Coronary artery (tissue), 2 donors: ENCODE measurements at places on chromosomes 12 and 14.

DNA sequence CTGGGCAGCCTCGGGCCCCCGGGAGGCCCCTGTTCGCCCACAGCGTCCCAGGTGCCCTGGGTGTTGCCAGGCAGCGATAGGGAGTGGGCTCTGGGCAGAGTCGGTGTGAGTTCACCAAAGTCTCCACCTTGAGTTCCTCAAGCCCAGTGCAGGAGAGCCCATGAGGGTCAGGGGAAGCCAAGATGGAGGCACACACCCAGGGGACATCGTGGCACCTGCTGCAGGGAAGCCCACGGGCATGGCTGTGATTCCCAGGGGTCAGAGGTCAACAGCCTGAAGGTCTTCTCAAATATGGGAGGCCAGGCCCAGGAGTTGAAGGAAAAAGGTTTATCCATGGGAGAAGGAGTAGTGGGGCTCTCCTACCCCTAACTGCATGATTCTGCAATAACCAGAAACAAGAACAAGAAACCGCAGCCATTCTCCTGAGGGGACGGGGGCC lies 148.8 kb downstream of the ADGRD1 start:
- peak; percentile 55 for DNase-seq

- peak; percentile 72 for DNase-seq
Observed at GRCh38 chr14:101365329-101366158, 195.8 kb upstream of the DIO3 start.

DNA sequence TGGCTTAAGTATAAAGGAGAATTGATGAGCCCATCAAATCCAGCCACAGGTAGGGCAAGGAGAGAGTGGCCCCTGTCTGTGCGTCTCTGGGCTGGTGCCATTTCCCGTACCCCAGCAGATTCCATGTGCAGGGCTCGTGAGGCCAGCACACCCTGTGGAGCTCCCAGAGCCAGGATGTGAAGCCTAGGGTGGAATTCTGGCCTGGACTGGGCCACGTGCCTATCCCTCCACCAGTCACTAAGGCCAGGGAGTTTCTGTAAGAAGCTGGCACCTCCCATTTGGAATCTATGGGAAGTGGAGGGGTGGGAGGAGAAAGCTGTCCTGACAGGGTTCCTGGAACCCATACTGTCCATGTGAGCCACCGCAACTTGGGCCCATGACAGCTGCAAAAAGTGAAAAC lies 148.5 kb downstream of the FOXN3 start:
- DNase-seq: peak; percentile 63

DNA sequence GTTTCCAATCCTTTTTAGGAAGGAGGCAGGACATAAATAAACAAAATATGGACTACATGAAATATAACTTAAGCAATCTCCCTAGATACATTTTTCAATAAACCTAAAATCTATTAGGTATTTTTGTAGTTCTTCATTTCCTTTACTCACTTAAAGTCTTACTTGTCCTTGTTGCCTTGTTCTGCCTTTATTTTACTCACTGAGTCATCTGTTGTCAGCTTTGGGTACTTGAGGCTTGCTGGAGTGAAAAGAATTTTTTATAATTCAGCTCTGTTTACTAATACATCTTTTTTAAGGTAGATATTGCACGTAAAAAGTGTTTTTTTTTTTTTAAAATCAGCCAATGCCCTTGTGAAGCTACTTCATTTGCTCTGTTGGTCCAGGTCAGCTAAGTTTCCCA lies 216.2 kb downstream of the PELI2 start:
- no peak for DNase-seq

GRCh38 chr12:574475-575128 lies 88.6 kb downstream of the NINJ2 start:
- DNase-seq: no peak

DNA sequence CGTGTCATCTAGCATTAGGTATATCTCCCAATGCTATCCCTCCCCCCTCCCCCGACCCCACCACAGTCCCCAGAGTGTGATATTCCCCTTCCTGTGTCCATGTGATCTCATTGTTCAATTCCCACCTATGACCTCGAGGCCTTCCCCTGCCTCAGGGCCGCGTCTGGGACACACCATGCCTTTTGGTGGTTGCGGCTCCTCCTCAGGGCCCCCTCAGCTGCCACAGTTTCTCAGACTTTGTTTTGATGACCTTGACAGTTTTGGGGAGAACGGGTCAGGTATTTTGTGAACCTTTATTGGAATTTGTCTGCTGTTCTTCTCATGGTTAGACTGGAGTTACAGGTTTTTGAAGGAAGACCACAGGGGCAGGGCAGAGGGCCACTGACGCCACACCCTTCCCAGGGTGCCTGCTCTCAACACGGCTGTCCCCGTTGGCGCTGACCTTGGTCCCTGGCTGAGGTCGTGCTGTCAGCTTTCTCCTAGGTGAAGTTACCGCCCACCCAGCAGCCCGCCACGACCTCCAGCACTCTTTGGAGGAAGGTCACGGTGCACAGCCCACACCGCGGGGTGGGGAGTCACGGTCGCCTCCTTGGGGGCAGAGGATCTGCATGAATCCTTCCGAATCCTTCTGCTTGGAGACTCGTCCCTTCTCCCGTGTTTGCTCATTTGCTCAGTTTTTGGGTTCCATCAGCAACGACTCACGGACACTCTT lies 130.5 kb downstream of the KIF26A start:
- DNase-seq: peak; percentile 63

DNA sequence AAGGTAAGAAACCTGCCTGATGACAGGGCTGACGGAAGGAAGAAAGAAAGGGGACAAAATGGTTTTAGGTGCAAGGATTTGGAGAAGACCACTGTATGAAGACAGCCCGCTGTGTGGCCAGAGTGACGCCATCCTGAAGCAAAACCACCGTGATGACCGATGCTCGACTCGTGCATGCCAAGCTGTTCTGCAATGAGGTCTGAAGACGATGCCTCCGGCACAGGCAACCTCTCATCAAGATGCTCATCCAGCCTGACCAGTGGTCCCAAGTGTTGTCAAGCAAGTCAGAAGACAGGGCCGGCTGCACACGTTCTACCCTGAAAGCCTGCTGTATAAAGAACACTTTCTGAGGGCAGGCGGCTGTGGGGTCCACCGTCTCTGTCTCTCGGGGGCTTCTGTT lies 34.8 kb downstream of the STX2 start:
- peak; percentile 54 for DNase-seq

DNA sequence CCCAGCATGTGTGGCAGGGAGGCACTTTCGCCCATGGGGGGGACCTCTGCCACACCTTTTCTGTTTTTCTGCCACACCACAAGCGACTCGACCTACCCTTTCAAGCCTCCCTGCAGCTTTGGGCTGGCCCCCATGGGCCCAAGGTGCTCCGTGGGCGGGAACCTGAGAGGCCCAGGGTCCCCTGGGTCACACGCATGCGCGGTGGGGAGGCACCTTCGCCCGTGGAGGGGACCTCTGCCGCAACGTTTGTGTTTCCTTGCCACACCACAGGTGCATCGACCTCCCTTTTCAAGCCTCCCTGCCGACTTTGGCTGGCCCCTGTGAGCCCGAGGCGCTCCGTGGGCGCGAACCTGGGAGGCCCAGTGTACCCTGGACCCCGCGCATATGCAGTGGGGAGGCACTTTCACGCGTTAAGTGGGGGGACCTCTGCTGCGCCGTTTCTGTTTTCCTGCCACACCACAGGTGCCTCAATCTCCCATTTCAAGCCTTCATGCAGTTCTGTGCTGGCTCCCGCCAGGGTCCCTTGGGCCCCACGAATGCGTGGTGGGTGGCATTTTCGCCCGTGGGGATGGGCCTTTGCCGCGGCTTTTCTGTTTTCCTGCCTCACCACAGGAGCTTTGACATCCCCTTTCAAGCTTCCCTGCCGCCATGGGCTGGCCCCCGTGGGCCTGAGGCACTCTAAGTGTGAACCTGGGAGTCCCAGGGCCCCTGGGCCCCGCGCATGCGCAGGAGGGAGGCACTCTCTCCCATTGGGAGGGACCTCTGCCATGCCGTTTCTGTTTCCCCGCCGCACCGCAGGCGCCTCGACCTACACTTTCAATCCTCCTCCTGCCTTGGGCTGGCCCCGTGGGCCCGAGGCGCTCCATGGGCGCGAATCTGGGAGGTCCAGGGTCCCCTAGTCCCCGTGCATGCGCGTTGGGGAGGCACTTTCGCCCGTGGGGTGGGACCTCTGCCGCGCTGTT lies 332.2 kb downstream of the ALG10 start:
- no peak for DNase-seq

DNA sequence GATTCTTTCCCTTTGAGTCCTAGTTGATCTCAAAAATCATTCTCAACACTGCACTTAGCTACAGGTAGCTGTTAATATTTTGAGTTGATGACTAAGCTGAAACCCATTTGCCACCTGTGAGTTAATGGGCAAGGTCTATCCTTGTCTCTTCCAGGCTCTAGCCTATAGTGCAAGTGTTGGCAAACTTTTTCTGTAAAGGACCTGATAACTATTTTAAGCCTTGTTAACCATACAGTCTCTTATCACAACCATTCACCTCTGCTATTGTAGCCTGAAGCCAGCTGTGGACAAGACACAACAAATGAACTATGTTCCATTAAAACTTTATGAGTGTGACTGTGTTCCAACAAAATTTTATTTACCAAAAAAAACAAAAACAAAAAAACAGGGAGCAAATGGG lies 19.4 kb downstream of the RAP1B start:
- no peak for DNase-seq

DNA sequence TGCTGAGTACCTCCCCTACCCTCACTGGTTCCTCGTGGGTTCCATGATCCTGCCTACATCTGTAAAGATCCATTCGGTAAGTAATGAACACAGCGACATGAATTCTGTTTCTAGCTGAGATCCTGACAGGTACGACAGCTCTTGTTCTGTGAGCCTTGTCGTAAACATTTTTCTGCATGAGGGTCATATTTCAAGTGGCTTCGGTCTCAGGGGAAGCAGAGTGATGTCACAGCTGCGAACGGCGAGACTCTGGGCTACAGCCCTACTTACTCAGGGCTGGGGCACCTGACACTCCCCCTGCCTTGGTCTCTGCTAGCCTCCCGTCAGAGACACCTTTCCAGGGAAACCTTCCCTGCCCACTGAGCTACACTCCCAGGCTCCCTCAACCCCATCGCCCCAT lies 85.8 kb downstream of the RBM19 start:
- no peak for DNase-seq

DNA sequence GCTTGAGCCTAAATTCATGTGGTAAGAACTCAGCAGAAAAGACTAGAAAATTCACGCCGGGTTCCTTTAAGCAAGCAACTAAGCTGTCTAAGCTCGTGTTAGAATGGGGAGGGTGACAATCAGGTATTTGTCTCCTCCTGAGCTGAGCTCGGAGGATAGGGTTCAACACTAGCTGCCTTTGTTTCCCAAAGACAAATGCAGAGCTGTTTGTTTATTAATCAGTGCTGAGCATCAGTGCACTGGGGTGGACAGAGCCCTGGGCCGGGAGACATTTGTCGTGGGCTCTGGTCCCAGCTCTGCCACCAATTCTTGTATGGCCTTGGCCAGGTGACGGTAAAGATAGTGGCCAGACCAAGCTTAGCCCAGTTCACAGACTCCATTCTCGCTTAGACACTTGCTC lies 43.7 kb downstream of the DEGS2 start:
- DNase-seq: no peak

DNA sequence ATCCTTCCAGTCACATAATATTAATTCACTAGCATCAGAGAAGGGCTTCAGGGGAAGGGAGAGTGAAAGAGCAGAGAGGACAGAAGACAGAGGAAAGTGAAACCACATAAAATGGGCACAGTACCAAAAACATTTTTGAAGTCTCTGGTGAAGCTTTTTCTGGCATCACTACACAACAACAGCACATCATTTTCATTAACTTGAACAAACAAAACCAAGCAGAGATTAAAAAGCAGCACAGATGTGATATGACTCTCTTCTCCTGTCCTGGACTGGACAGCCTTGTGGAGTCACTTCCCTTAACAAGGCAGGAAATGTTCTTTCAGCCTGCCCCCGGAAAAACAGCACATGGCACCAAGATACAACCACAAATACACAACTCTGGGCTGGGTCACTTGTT lies 112.0 kb downstream of the TSPAN8 start:
- DNase-seq: no peak

DNA sequence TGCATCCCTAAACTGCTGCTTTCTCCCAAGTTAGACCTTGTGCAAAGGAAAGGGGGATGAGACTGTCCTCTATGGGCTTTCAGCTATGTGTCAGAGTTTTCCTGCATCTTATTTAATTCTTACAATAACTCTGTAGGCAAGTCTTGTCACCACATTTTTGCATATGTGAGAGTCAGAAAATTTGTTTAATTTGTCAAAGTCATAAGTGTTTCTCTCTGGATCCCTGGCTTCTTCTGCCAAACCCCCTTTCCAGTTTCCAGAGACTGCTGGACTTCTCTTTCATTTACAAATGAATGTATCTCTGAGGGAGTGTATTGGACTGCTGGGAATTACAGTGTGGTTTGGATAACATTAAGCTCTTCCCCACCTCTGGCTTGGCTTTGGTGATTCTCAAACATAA lies 877.6 kb upstream of the SEL1L start:
- no peak for DNase-seq

DNA sequence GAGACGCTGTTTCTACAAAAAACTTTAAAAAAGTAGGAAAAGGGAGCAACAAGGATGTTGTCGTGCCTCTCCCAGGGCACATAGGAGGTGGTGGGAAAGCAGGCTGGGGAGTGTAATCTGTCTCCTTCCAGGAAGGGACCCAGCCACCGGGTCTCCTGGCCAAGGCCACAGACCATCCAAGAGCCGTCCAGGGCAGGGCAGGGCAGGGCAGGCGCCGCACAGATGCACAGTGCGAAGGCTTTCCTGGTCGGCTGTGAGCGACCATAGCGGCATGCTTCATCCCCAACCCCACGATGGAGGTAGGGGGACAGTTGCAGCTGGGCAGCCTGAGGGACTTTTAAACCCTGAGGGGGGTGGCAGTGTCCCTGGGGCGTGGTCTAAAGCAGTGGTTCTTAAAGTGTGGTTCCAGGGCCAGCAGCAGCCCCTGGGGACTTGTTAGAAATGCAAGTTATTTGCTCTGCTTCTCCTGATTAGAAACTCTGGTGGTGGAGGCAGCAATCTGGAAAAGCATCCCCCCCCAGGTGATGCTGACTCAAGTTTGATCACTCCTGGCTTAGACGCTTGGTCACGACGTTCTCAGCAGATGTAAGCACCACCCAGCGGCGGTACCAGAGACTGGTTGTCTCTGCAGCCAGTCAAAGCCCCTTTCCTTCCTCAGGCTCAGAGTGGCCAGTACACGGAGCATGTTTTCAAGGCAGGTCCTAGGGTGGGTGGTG lies 197.4 kb upstream of the PRMT8 start:
- no peak for DNase-seq

GRCh38 chr12:89327486-89328094 lies 24.7 kb downstream of the DUSP6 start:
- no peak for DNase-seq

- DNase-seq: no peak
Observed at GRCh38 chr12:1575408-1576401, 18.7 kb downstream of the FBXL14 start.
